BJ (cell line): ENCODE measurements at places on chromosomes 2 and 18.

DNA sequence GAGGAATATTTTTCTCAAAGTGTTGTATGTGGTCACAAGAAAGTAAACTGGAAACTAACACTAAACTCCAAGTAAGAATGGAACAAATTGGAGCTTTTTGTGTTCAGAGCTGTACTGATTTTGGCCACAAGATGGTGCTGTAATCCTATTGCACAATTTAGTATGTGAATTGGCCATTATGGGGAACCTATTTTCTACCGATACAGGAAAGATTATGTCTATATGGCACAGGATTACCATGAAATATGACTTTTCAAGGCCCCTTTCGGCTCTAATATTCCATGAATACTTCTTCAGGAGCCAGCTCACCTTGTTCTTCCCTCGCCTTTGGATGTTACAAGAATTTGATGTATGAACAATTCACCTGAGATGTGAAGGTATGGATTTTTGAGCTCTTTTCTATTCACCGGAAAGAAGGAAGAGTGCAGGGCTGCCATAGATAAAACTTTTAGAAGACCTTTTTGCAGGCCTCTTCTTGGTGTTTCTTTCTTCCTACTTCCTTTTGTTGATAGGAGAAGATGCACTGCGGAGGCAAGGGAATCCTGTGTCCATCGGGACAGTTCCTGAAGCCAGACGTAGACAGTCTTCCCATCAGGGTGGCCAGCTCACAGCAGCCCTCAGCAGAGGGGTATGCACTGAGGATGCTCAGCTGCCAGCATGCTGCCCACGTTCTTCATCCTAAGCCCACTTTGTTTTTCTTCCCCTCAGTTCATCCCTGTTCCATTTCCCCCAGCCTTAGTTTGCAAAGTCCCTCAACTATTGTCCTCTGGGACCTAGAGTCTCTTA is 13.3 kb downstream of the MRPL44 start:
- DNase-seq, result no peak

GRCh38 chr2:67702937-67703336 is 305.8 kb downstream of the ETAA1 start:
- no peak for DNase-seq

GRCh38 chr2:96792772-96793749 is 23.0 kb upstream of the CNNM3 start:
- no peak for DNase-seq

- no peak for DNase-seq
Measured at GRCh38 chr2:45052388-45052928, 43.2 kb upstream of the SIX2 start.

DNA sequence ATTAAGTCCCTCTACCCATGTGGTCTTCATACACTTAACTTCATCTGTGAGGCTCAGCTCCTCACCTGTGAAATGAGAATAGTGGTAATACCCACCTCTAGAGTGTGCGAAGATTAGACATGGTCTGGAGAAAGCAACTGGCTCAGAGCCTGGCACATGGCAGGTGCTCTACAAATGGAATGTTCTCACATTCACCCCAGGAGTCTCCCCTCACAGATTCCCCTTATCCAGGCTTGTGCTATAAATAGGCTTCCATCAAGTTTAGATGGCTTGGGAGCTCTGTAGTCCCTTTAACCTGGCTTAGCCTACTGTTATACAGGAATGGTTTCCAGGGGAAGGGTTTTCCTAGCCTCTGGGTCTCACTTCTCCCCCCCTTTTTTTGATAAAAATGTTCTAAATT is 455.9 kb downstream of the RNF144A start:
- DNase-seq, result no peak

DNA sequence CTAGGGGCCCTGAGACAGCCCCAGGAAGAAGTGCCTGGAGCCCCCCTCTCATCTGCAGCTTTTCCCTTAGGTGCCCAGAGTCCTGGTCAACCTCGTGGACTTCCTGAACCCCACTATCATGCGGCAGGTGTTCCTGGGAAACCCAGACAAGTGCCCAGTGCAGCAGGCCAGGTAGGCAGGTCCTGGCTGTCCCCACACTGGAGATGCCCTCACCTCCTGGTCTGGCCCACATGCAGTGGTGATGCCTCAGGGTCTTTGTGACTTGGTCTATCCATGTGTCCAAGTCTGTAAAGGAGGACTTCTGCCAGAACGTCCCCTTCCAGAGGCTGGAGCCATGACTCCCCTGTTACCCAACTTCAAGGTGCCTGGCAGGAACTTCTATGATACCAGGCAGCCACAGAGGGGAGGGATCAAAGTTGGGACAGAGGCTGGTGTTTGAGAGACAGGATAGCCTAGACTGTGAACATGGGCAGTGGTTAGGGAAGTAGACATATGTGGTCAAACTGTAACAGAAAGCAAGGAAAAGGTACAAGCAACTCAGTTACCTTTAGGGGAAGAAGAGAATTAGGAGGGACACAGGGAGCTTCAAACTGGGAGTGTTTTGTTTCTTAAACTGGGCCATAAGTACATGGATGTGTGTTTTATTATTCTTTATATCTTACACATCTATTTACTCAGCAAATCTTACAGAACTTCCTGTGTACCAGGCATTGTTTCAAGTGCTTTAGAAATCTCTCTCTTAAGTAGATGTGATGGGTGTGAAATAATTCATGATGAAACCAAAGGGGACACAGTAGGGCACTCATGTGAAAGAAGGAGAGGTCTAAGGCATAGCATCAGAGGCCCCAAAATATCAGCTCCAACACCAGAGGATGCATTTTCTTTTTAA is 107.1 kb downstream of the PLB1 start:
- no peak for DNase-seq

DNA sequence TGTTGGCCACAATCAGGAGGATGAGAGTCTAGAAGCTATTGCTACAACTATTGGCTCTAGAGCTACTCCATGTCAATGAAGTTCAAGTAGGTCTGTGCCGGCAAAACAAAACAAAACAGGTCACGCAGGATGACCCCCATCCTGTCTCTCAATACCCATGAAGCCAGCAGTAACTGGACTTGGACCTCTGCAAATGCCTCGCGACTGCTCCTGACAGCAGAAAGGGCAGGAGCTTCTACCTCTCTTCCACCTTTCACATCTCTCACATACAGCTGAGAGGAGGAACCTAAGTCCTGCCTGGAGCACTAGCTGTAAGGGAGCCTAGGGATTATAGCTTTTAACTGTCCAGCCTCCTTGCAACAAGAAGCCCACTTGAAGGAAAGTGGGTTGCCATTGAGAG is 16.0 kb downstream of the PRKAG3 start:
- DNase-seq, result no peak

GRCh38 chr2:132460781-132461180 is 44.2 kb downstream of the GPR39 start:
- DNase-seq, result no peak

GRCh38 chr2:85547859-85548607 is 9.1 kb downstream of the MAT2A start:
- DNase-seq, result no peak

GRCh38 chr2:149156971-149157740 is 118.7 kb downstream of the LYPD6B start:
- no peak for DNase-seq

DNA sequence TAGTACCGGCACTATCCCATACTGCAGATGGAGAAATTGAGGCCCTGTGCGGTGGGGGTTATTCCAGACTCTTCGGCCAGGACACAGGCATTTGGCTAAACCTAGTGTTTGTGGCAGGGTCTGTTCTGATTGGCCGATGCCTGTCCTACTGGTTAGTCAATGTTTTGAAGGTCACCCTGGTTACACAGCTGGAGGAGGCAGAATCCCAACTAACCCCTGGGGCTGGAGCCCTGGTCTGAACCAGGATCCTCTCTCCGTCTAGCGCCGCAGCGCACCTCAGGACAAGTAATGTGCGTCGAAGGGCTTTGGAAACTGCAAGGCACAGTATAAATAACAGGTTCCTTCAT is 19.4 kb downstream of the TEX44 start:
- DNase-seq, result peak; percentile 37

DNA sequence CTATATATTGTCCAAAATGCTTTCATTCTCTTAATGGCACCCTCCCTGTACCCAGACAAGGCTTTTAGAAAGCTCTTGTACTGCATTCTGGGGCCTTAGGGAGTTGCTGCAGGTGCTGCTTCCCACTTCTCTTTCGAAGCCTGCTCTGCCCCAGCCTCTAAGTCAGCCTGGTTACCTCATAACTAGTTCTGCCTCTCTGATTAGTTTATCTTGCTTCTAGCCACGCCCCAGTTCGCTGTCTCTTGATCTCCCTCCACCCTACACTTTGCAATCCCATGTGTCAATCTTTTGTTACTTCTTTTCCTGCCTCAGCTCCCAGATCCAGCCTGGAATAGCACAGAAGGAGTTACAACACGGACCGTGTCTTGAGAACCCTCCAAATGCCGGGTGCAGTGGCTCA is 13.8 kb upstream of the NCOA1 start:
- DNase-seq, result no peak

GRCh38 chr2:42788478-42788793 is 3.9 kb downstream of the HAAO start:
- DNase-seq, result no peak

DNA sequence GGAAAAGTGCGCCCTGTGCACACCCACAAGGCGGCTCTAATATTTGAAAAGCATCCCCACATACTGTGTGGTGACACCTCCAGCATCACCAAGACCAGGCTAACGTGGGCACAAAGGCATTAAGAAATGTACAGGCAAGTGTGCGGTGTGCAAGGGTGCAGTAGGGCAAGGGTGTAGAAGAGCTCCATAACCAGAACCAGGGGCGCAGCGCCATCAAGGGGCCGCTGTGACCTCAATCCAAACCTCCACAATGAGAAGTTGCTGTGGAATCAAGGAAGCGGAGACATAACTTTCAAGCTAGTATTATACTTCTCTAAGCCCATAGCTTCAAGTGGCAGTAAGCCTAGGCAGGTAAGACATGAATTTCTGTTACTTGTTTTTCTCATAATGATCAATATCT is 13.0 kb downstream of the L3MBTL4 start:
- DNase-seq, result no peak

- no peak for DNase-seq
Measured at GRCh38 chr2:17231394-17231965, 286.8 kb downstream of the RAD51AP2 start.

- no peak for DNase-seq
Measured at GRCh38 chr2:219056896-219057708, 3.6 kb downstream of the IHH start.

- DNase-seq, result no peak
Measured at GRCh38 chr18:51907687-51908597, 432.1 kb upstream of the DCC start.

DNA sequence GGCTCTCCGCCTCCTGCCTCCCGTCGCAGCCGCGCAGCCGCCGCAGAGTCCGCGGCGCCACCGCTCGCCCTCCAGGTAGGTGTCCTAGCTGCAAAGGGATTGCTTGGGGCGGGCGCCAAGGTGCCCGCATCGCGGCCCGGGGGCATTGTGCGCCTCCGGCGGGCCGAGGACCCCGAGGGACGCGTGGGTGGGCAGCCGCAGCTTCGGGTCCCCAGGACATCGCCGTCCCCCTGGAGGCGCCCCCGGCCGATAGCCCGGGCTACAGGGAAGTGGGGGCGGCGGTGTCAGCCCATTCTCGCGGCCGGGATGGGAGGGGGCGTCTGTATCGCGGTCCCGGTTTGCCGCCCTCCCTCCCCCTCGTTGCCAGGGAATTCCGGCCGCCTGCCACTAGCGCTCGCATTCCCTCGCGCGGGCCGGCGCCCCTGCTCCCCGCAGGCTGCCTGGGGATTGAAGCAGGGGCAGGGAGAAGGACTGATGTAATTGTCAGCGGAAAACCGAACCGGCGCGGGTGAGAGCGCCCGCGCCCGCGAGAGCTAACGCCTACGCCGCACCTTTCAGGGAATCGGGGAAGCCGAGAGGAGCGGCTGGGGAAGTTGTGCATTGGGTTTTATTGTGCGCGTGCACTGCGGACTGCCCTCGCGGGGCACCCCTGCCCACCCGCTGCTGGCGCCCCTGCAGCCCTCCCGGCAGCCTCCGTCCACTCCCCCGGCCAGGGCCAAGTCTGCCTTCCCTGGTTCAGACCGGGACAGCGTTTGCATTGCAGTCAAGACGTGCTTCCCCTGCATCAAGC is 483 bp downstream of the OSBPL6 start:
- peak; percentile 4 for DNase-seq

GRCh38 chr2:218257390-218257981 is 3.3 kb upstream of the GPBAR1 start:
- DNase-seq, result no peak

GRCh38 chr2:159904959-159905305 is 106.9 kb upstream of the CD302 start:
- DNase-seq, result no peak

DNA sequence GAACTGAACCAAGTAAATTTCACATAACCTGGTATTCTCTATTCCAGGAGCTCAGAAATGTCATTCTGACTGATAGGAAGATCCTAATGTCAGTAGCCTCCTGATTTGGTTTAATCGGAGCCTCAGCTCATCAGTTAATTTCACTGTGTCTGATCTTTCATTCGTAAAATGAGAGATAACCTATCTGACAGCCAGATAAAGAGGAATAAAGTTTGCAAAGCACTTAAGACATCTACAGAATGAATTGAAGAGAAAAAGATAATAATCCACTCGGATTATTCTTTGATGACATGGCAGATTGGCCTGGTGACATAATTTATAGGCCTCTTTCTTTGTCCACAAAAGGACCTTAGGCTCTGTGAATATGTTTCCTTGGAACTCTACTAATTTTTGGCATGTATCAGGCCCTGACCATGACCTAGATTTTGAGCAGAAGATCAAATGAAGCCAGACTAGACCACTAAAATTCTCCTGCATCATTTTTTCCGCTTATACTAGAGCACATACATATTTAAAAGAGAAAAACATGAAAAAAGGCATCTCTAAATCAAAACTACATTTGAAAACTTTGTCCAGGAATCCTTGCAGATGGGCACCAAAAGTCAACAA is 312.4 kb downstream of the MTX2 start:
- no peak for DNase-seq

DNA sequence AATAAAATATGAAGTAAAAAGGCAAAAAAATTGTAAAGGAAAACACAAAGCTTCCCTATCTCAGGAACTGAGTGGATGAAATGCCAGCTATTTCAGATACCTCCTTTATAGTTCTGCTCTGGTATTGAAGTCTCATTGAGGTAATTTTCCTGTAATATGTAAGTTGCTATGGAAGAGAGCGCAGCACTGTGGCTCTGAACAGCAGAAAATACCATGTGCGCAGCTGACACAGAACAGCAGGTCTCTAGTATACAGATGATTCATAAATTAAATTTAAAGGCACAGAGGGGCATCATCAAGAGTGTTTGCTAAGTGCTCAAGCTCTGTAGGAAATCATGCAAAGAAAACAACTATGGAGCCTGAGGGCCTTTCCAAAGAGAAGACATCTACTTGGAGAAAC is 315.3 kb upstream of the CDH7 start:
- no peak for DNase-seq

DNA sequence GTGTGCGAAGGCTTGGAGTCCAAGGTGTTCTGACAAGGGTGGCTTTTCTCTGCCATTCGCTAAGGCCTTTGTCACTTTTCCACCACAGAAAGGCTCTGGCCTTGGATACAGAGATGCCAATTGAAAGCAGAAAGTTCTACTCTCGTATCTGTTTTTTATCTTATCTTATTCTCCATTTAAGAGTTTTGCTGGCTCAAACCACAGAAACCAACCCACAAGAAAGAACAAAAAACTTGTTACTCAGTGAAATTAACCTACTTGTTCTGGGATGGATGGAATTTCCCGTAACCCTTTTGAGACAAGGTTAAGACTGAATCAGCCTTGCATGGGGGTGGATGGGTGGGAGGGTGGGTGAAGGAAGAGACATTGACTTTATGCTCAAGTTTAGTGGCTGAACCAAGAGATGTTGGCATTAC is 221.7 kb downstream of the CDH20 start:
- no peak for DNase-seq
